ACHN (cell line): ENCODE measurements at places on chromosomes 2 and 18.

DNA sequence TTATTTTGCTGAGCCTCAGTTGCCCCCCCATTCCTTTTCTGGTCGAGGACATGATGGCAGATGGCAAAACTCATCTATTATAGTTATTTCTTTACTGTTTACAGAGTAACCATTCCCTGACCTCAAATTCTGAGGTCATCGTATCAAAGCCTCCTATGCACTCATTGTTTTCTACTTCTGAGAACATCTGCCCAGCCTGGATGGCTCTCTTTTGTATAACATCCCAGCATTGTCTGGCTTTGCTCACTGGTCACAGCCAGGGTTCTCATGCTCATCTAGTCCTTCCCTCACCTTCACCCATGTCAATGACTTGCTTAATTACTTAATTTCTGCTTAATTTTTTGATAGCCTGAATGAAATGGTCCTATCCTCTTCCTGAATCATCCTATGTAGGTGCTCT, 472.1 kb downstream of the PARD3B start:
- DNase-seq, result no peak

- no peak for DNase-seq
Measured at GRCh38 chr2:134772493-134773169, 53.8 kb upstream of the TMEM163 start.

- no peak for DNase-seq
Measured at GRCh38 chr2:20073460-20073859, 22.0 kb upstream of the LAPTM4A start.

DNA sequence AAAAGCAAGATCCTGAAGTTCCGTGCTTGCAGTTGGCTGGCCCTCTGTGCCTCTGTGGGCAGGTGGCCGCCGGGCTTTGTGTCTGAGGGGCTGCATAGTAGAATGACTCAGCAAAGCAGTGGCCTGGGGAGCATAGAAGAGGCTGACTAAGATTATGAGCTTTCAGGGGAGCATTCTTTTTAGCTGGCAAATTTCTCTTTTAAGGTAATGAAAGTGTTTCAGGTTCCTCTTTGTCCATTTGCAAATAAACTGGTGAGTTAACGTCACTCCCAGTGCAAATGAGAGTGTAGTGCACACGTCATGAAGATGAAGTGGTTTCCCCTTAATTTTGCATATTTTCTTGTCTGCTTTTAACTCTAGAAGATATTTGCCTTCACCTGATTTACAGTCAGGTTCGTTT, 98.6 kb downstream of the BCL2L11 start:
- DNase-seq, result no peak

- no peak for DNase-seq
Measured at GRCh38 chr2:234293973-234294372, 202.9 kb downstream of the ARL4C start.

GRCh38 chr18:36316246-36316645, 18.7 kb downstream of the FHOD3 start:
- DNase-seq, result no peak

DNA sequence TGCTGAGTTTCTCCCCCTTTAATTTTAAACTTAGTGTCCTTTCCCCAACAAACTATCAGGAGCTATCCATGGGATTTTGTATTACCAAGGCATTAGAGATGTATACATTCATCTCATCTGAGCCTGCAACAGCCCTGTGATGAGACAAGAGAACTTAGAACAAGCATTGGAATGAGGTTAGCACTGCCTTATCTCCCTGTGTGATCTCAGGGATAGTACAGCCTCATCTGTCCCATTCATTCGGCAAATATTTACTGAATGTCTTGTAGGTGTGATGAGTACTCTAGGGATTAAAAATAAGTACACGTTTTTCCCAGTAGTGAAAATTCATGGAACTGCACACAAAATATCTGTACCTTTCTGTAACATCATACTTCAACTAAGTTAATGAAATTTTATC, 45.6 kb downstream of the PAIP2B start:
- DNase-seq, result no peak

- DNase-seq, result no peak
Measured at GRCh38 chr2:40343902-40344301, 108.0 kb downstream of the SLC8A1 start.

DNA sequence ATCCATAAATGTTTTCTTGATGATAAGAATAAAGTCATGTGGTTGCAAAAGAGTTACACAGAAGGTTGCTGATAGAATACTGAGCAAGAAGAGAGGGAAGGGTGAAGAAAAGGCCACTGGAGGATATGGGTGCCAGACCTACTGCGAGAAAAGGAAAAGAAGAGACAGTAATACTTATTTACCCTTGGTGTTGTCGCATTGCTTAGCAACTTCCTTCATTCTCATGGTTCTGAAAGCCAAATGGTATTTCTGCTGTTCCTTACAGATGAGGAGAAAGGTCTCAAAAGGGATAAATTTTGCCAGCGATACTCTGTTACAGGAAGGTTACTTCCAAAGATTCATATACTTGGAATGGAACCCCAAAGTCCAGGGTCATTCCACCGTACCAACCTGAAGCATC, 62.5 kb downstream of the LHCGR start:
- no peak for DNase-seq

GRCh38 chr2:205527801-205528200, 154.5 kb upstream of the NRP2 start:
- DNase-seq, result no peak

DNA sequence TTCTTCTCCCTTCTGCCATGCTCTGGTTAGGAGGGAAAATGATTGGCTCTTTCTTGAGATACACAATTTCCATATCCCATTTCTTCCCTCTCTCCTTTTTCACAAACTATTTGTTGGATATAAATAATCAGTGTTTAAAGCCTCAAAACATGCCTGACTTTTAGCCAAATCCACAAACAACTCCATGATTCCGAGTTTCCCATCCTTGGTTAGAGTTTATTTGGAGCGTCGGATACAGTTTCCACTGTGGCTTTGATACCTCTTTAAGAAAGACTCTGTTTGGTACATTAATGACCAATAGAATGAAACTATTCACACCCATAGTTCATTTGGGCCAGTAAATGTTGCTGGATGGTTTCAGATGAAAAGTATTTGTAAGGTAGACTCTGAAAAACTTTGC, 5.9 kb upstream of the FHL2 start:
- no peak for DNase-seq

- no peak for DNase-seq
Measured at GRCh38 chr2:63743170-63743981, 98.3 kb upstream of the UGP2 start.
